ENCODE measurements at places on chromosomes 5 and 9.

DNA sequence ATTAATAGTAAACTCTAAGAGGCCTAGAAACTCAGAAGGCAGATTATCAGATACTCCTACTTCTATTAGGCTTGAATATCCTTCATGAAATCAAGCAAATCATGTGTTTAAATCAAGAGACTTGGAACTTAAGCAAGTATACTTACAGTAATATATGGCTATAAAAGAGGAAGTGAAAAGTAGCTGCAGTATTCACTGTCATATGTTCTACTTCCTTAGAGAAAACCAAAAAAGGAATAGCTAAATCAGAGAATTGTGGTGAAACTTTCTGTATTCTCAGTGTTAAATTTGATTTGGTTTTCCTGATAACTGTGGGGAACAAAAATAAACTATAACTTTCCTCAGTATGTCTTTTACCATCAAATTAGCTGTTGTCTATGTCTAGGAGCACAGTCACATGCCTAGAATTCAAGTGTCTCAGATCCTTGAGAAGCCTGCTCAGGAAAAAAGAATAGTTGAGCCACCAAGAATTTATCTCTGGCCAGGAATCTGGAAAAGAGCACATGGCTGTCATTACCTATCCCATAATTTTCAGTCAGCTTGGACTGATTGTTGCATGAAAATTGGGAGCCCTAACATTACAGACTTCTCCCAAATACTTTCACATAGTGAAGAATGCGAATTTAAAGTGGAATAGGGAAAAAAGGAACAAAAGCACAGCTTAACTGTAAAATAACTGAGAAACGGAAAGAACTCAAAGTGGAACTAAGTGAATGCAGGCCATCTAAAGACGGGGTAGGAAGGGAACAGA lies 1.7 kb downstream of the FKBP15 start:
- DNase-seq, result no peak

GRCh38 chr9:134284273-134284672 lies 42.0 kb upstream of the RXRA start:
- DNase-seq, result no peak

DNA sequence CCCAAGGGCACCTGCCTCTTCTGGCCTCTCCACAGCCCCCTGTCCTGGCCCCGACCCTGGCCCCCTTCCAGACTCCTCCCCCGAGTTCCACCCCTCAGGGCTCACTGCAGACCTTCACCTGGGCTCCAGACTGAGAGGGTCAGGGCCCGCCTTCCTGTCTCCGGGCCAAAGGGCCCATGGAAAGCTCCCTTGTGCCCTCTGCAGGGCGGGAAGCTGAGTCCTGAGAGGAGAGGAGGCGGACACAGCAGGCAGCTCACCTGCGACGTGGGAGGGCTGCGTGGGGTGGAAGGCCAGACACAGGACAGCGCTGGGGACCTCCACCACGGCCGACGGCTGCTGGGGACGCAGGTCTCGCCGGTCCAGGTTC lies 20.6 kb downstream of the DYNC2I2 start:
- no peak for DNase-seq

GRCh38 chr5:141040093-141040770 lies 10.9 kb upstream of the PCDHB1 start:
- DNase-seq, result no peak

DNA sequence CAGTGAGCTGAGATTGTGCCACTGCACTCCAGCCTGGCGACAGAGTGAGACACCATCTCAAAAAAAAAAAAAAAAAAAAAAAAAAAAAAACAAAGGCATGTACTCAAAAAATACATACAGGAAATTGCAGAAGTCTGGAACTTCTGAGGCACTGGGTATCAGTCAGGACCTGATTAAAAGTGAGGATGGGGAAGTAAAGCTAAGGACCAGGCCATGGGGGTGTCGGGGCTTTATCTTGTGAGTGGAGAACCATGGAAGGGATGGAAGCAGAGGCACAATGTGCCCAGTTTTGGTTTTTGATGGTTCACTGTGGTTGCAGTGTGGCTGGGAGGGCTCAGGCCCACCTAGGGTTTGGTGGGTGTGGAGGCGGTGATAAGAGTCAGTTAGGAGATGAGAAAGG lies 212.7 kb upstream of the PIK3R1 start:
- no peak for DNase-seq

- no peak for DNase-seq
Measured at GRCh38 chr5:61604076-61605025, 272.3 kb downstream of the ZSWIM6 start.

GRCh38 chr5:176902102-176902814 lies 3.1 kb upstream of the HK3 start:
- DNase-seq, result no peak

GRCh38 chr9:122122903-122123632 lies 30.0 kb upstream of the TTLL11 start:
- DNase-seq, result peak; percentile 33

DNA sequence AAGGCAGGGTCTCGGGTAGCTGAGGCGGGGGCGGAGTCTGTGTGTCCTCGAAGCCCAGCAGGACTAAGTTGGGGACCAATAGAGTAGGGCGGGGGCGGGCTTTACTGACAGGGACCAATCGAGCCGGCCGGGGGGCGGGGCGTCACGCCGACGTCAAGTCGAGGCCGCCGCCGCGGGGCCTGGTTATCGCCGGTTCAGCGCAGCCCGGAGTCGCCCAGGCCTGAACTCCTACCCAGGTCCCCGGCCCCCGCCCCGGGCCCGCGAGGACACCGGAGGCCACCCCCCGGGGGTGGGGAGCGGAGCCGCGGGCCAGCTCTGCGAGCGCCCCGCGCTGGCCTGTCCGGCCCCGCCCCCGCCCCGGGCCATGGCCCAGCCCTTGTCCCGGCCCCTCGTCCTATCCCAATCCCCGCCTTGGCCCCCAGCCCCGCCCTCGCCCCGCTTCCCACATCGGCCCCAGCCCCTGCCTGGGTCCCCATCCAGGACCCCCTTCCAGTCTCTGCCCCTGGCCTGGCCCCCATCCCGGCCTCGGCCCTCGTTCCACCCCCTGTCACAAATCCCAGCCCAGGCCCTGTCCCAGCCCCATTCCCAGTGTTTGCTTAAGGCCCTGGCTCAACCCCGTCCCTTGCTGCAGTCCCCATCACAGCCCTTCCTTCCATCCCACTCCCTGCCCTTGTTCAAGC lies at the start of gene TMEM8B:
Gene TMEM8B (plus strand): TSS at position 145 of the 680 bp plus-strand sequence. CDS start 220 bp downstream, at position 365.
- no peak for DNase-seq

DNA sequence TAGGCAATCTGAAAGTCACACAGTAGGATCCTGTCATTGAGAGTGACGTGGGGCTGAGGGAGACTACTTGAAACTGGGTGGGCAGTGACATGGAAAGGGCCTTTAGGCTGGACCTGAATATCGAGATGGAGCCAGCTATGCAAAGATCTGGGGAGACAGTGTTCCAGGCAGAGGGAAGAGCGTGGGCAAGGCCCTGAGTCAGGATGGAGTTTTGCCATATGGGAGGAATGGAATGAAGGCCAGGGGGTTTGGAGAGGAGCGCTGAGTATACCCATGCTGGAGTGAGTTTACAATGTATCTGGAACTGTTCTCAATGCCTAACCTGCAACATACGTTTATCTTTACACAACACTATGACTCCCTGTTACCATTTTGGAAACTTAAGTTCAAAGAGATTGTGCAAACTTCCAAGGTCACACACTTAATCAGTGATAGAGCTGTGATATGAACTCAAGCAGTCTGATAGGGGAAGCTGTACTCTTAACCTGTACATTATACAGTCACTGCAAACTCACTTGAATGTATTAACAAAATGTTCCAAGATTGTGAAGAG lies 33.5 kb downstream of the INSYN2B start:
- no peak for DNase-seq

DNA sequence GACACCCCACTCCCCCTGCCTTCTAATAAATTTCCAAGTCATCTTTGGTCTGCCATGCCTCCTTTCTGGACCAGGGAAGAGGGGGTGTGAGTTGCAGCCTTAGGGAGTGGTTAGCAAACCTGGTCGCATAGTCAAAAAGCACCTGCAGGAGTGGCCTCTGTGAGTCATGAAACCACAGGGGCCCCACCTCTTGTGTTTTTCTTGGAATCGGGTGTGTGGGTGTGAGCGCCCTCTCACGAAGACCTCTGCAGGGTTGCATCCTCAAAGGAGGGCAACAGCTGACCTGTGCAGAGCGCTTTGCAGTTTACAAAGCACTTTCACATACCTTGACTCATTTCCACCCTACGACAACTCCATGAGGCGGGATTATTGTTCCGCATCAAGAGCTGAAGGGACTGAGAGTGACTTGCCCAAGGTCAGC lies 36.8 kb upstream of the TEX48 start:
- no peak for DNase-seq

DNA sequence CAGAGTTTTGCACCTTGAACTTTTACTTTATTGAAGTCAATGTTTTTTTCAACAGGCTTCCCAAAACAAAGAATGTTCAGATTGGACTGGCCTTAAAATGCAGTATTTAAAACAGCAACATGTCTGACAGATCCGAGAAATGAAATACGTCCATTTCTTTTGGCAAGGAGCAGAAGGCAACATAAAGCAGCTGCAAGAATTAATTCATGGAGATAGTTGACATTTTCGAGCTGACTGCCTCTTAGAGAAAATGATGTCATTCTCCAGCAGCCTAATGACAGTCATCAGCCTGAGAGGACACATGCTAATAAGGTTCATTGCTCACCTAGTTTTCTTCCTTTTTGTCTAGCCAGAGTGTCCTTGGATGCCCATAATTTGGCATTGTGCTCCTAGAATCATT lies 232.2 kb upstream of the SEMA6A start:
- no peak for DNase-seq

DNA sequence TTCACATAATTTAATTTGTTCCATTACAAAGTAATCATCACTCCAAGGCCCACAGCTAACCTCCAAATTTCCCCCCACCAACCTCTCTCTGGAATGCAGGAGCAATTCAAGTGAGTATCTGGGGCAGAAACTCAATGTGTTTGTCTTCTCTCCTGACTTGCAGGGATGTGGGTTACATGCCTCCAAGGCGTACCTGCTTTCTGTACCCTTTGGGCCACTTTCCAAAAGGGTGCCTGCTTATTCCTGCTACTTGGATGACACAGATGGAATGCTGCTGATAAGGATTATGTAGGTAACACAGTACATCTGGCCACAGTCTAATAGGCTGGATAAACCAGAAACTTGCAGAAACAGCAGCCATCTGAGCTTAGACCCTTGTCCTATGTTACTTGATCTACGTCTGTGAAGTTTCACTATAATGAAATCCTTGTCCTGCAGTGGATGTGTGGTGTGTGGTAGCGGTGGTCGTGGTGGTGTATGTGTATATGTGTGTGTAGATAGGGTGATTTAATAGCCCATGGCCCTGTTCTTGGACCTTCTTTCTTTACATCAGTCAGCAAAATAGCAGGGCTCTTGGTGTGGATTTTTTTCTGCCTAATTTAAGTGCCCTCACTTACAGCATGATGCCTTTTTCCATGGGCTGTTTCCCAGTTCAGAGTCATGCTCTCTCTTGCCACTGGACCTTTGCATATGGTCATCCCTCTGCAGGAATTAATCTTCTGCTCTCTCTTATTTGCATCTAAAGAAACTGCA lies 175.9 kb downstream of the ZDHHC21 start:
- DNase-seq, result no peak

- DNase-seq, result no peak
Measured at GRCh38 chr5:16179936-16180788, 571 bp upstream of the MARCHF11 start.

- no peak for DNase-seq
Measured at GRCh38 chr5:167999182-167999581, 292.3 kb upstream of the WWC1 start.

DNA sequence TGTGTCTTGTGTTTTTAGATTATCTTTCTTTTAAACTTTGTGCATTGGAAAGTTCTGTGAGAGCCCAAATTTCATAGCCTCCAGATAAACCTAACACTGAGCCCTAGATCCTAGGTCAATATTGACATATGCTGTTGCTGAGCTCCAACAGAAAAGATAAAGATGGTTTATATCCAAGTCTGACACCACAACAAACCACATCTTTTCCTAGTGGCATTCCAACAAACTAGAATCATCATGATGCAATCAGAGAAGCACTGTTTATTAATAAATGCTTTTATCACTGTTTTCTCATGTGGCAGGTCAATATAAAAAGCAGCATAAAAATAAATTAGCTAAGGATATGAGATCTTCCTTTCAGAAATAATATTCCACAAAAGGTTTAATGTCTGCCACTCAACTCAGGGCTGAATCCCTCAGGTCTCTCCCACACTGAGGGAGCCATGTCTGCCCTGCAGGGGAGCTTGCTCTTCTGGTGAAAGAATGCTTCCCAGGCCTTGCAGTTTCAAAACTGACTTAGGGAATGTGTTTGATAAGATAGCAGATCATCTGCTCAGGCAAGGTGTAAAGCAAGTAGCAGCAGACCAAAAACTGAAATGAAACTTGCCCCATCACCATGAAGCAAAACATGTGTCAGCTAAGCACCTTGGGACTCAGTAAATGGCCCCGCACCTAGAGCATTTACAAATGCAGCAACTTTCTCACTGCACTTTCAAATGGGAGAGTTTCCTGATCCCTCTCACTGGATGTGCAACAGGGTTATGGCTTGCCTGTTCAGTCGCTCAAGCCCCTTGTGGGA lies 493.0 kb downstream of the AGTPBP1 start:
- DNase-seq, result no peak

- no peak for DNase-seq
Measured at GRCh38 chr9:134487066-134487710, 154.4 kb upstream of the COL5A1 start.

DNA sequence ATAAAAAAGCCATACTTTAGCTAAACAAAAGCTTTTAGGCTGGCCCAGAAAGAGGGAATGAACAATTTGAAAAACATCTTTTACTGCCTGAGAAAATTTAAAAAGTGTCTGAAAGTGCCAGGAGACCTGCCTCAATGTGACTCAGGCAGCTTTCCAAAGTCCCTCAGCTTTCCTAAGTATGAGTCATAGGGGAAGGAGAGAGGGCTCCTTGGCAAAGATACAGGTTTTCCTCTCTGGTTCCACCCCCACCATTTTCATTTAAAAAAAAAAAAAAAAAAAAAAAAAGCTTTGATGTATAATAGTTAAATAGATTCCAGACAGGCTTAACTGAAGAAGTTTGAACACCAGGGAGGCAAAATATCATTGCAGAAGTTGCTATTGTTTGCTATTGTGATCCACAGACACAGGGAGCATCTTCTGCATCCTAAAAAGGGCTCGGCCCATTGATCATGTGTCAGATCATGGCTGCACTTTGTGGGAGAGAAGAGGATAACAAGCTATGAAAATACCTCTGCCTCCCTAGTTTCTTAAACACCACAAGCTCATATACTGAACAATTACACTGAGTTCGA lies 71.5 kb downstream of the MRPS27 start:
- peak; percentile 95 for DNase-seq

DNA sequence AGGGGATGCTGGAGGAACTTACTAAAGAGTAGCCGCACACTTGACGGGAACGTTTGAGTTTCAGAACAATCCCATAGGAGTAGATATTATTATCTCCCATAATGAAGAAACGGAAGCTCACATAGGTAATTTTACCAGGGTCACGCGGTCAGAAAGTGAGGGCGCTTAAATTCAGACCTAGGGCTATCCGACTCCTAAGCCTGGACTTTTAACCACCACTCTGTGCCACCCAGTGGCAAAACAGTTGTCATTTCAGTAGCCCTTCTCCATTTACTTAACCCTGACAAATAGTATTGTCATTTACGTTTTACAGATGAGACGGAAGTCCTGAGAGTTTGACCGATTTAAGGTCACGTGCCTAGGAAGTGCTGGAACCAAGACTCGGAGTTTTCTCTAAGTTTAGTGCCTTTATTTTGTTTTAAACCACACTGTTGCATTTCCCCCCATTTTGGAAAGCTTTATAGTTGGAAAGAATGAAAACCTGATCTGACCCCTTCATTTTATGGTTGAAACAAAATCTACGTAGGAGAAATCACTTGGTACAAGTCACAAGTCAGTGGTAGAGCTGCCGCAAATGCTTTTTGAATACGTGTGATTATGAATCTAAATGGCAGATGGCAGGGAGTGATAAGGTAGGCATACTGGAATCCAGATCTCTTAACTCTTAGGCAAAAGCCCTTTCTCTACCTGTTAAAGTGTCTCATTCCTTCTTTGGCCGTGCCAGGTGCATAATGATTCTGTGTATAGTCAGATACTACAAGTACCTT lies 650 bp downstream of the MRRF start:
- no peak for DNase-seq

Measured in HFF-Myc (cell line).